ENCODE measurements at places on chromosomes 3 and 15.
A peak's percentile ranks its signal among the peaks of the same experiment; 100 is the strongest.

DNA sequence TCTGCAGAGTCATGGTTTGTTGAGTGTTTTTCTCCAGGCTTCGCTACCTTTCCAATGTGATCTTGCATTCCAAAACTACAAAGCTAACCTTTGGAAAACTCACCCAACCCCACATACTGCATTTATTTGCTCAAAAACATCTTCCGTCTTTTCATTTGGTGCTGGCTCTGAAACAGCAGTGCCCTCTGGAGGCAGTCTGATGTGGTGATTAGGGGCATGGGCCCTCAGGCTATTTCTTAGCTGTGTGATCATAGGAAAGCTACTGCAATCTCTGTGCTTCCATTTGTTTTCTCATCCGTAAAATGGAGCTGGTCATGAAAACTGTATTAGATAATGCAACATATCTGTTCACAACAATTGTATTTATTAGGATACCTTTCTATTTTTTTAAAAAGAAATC, 47.0 kb downstream of the MTHFS start:
- peak; percentile 0 for DNase-seq

DNA sequence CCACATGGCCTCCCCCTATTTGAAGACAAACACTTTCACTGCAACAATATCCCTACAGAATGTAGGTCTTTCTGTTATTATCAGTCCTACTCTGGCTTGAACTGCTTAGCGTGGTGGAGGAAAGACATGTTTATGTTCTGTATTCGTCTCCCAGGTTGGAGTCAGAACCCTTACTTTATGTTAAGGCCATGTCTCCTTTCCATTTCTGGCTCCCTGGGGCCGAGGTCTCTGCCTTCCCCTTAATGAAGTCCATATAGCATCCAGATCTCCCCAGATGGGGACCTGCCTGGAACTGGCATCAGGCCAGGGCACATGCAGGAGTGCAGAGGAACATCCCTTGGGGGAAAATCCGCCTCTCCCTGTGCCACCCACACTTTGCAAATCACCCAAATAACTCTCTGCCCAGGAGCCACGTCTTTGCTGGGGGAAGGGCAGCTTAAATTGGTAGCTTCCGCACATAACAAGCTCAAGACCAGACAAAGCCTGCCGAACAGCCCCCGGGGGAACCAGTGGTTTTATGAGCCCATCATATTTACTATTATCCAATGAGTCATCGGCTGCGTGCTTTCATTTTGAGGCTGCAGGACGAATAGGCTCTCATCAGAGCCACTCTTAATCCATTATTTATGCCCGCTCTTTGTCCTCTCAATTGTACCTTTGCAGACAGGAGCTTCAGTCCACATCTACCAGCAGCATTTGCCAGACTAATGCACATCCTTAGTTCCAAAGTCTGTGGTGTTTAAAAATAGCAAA, 237.0 kb downstream of the UACA start:
- peak; percentile 96 for DNase-seq

GRCh38 chr15:47727137-47727536, 9.8 kb downstream of the SEMA6D start:
- DNase-seq = no peak

- DNase-seq = peak; percentile 72
Measured at GRCh38 chr3:43998836-43999727, 242.6 kb upstream of the TOPAZ1 start.

- DNase-seq = no peak
Measured at GRCh38 chr15:52162876-52163275, 28.3 kb downstream of the GNB5 start.

DNA sequence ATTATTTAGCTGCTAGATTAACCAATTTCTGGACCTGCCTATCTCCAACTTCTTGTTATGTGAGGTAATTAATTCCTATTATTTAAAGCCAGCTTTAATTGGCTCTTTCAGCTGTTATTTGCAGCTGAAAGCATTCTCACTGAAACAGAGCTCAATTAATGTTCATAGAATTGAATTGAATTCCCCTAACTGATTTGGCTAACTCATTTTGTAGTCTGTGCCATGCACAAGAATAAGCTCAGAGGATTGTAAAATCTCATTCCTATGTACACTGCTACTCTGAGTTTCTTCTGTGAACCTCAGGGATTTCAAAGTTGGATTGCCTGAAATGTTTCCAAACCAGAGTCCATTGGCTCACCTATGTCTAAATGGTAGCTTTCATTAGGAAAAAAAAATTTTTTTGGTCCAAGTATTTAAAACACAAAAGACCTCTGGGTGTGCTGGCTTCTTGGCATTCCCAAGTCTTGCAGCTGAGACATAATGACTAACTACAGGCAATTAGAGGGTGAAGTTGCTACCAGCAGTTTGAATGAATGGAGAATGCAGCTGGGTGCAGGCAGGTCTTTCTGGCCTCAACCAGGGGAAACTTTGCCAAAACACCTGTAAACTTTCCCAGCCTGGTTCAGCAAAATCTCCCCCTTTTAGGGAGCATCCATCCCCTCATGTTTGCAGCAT, 134.3 kb downstream of the EDEM1 start:
- no peak for DNase-seq

DNA sequence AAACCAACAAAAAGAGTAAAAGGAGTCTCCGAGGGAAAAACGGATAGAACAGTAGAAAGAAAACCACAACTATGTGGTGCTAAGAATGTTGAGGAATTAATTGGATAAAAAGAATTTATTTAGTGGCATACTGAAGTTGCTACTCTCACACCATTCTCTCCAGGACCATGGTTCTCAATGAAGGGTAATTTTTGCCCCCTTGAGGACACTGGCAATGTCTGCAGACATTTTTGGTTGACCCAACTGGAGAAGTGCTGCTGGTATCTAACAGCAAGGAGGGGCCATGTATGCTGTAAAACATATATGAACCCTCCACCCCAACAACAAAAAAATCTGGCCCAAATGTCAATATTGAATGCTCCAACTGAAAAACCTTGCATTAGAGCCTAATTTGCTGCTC, 85.9 kb upstream of the CSPG5 start:
- no peak for DNase-seq

DNA sequence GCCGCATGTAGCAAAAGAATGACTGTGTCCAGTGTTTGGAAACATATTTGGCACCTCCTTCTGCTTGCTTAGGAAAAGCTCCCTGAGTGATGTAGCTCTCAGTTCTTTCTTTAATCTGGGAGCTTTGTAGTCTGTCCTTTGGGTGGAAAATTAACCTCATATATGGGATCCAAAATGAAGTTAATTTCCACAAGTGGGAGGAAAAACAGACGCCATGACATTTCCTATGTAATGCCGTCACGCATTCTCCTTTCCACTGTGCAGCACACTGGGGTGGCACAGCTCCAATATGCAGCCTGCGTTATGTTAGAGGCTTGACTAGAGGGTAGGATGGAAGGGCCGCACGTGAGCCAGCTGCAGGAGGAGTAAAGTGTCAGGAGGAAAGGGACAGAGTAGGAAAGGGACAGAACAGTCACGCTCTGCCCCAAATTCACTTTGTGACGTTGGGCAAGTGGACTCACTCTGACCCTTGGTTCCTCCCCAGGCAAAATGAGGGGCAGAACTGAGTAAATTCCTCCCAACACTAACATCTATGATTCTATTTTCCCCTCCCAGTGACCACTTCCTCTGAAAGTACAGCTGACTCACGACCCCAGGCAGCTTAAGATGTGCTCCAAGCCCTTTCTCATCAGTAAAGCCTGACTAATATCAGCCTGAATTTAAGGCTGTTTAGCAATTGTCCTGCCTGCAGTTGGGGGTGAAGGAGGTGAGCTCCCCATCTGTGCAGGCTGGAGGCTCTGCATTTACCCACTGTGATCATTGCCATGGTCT, 176.5 kb upstream of the PFN2 start:
- DNase-seq = no peak

GRCh38 chr15:35911052-35911777, 365.2 kb upstream of the DPH6 start:
- DNase-seq = peak; percentile 47

DNA sequence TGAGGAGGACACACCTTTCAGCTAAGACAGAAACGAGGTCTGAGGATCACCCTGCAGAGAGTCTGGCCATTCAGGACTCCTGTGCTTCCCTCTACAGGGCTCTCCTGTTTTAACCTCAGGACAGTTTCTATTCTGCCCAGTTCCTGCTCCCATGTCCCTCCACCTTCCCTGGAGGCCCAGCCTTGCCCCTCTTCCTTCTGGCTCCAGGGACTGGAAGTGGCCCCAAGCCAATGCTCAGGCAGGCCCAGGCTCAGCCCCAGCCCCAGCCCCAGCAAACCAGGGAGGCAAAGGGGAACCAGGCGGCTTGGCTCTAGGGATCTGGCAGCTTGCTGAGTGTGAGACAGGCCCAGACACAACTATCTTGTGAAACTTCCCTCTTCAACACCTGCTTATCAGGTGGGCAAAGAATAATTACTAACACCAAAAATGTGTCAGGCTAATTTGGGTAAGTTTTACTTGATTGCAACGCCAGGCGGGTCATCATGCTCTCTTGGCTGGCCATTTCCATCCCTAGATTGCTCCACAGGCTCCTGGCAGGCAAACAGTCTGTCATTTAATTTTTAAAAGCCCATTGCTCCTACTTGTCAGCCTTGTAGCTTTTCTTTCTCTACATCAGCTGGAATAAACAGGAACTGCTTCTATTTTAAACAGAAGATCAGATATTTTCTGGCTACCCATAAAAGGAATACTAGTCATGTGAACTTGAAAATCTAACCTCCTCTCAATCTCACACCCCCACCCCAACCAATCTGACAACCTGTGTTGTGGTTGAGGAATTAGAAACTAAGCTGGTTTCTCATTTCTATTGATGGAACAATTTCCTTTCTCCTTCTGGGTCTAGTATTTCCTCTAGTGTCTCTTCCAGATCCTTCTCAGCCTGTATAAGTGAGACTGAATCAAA, 33.5 kb downstream of the UPK1B start:
- DNase-seq = no peak

GRCh38 chr15:43771816-43772215, 5.0 kb downstream of the ELL3 start:
- no peak for DNase-seq

GRCh38 chr3:177561769-177562392, 364.6 kb upstream of the TBL1XR1 start:
- peak; percentile 85 for DNase-seq

DNA sequence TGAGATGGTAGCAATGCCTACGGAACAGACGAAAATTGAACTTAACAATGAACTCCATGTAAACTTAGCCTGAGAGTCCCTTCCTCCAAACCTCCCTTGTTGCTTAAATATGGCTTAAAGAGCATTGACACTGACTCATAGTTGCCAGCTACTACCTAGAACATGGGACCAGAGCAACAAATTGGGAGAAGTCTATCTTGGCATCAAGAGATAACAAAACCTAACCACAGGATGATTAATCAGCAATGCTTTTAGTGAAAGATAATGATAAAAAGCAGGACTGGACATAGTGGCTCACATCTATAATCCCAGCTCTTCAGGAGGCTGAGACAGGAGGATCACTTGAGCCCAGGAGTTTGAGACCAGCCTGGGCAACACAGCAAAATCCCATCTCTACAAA, 117.8 kb upstream of the MNS1 start:
- DNase-seq = no peak

- no peak for DNase-seq
Measured at GRCh38 chr3:72248869-72249268, 463.9 kb upstream of the PROK2 start.

GRCh38 chr15:74382004-74382816, 14.8 kb upstream of the CYP11A1 start:
- peak; percentile 12 for DNase-seq

DNA sequence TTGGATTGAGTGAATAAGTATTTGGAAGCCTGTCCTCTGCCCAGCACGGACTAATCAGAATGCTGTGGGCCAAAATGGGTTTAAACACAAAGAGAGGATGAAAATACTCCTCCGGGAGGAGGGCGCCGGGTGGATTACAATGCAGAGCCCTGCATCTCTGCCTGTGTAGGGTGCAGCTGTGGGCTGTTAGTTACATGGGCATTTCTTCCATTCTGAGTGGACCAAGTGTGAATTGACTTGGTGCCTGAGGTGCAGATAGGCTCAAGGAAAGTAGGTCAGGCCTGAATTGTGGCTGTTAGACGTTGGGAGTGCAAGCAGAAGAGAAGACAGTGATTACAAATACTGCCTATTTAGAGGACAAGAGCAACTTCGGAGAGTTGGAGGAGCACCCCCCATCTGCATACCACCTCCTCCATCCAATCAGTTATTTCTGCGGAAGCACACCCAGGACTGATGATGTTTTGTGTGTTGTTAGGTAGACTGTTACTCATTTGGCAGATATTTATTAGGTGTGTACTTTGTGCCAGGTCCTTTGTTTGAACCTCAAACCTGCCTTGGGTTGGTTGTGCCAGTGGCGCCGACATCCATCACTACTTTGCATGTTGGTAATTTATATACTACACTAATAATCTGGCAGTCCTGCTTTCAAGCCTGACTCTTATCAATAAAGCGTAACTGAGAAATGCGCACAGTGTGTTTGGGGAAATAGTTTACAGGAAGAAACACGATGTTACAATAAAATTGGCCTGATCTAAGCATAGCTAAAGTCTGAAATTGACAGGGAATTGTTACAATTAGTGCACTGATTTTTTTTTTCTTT, 33.0 kb downstream of the PTPRG start:
- DNase-seq = no peak

DNA sequence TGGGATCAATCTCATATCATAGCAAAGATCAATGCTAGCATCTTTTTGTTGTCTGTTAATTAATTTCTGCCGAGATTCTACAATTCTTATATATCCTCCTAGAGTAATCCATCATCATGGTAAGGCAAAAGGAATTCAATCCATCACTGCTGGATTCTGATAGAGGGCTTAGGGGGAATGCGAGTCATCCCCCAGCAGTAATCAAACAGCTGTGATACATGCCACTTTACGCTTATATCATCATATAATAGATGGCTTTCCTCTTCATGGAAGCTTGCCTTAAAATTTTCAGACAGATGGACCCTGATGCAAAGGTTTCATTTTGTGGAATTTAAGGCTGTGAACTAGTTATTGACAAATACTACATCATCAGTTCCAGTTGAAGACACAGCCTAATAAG, 645.9 kb downstream of the CADM2 start:
- DNase-seq = no peak

GRCh38 chr3:43181202-43181821, 75.4 kb upstream of the POMGNT2 start:
- DNase-seq = no peak

- DNase-seq = no peak
Measured at GRCh38 chr3:86537171-86537570, 453.8 kb downstream of the VGLL3 start.
